Fibroblast of skin of right quadriceps (primary cell): ENCODE measurements at places on chromosomes 6 and 20.

- DNase-seq, result peak; percentile 64
Measured at GRCh38 chr6:78243519-78243918, 590.7 kb downstream of the MEI4 start.

DNA sequence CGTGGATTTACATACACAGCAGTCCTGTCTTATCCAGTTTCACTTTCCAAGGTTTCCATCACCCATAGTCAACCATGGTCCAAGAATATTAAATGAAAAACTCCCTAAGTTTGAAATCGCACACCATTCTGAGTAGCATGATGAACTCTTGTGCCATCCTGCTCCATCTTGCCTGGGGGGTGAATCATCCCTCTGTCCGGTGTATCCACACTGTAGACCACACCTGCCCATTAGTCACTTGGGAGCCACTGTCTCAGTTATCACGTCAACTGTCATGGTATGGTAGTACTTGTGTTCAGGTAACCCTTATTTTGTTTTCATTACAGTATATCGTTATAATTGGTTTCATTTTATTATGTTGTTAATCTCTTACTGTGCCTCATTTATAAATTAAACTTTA is 38.5 kb downstream of the PTGIS start:
- DNase-seq, result no peak

DNA sequence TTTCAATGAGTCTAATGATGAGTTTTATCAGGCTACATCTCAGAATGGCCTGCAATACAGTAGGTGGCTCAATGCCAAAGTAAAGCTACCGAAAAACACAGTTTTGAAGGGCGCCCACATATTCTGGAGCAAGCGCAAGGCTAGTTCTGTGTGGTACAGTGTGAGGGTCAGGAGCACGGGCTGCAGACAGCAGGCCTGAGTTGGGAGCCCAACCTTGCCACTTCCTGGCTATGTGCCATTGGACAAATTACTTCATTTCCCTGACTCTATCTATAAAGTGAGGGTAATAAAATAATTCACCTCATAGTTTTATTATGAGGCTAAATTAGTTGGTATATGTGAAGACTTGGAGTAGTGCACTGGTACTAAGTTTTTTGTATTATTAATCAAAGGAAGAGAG is 150.7 kb downstream of the OPN5 start:
- no peak for DNase-seq

DNA sequence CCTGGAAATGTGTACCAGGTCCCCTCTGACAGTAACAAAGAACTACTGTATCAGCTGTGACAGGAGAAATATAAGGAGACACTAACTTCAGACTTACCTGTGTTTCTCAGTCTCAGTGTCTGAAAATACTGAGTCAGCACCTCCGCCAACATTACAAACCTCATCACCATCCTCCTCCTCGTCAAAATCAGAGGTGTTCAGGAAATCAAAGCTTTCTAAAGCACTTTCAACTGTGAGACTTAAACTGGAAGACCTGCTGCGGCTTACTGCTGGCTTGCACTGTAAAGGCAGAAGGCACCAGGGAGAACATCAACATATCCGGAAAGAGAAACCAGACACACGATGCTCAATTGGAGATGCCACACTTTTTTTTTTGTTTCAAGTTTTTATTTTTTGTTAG is 40.3 kb upstream of the ARMH2 start:
- no peak for DNase-seq

DNA sequence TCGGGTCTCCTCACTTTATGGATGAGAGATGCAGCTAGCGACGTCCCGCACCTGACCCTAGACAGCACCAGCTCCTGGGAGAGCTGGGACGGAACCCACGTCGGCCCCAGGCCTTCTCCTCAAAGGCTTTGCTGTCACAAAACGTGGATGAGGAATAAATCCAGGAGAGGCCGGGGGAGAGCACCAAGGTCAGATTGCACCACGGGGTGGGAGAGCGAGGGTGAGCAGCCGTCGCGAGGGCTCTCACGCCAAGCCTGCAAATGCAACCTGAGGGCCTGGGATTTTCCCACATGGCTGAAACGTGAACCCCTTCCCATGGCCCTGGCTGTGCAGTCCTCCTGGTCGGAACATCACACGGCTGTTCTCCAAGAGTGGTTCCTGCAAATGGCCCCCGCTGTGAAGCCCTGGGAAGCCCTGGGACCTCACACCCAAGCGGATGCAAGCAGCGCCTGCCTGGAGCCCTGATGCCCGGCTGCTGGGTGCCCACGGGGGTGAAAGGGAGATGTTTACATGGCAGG is 45.3 kb downstream of the DLL1 start:
- no peak for DNase-seq

GRCh38 chr20:10129749-10130148 is 88.9 kb upstream of the SNAP25 start:
- DNase-seq, result no peak

DNA sequence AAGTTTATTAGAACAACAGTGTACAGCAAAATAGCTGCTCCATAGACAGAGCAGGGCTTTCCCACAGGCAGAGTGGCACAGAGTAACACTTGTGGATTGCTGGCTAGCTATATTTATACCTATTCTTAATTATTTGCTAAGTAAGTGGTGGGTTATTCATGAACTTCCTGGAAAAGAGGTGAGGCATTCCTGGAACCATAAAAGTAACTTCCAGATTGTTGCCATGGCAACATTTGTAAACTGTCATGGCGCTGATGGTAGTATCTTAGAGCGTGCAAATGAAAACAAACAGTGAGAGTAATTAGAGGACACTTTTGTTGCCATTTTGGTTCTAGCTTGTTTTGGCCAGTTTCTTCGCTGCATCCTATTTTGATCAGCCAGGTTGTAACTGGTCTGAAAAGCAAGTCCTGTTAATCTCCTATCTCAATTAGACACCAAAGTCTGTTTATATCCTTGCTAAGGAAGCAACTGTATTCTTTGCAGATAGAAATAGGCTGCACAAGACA is 23.9 kb downstream of the DEFB114 start:
- DNase-seq, result no peak

DNA sequence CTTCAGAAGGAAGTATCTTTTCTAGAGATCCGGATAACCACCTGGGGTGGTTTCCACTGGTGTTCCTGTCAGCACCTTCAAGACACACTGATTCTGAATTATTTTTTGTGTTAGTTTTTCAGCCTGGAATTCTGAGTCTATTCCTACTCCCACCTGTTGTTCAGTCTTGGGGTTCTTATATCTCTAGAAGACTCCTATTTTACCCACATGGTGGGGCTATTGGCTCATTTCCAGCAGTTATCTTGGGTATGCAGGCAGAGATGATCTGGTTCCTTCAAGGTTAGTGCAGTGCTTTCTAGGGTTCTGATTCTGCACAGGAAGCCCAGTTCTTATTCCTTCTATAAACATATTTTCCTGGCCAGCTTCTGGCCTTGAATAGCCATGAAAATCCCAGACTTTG is 175.6 kb upstream of the PDE7B start:
- peak; percentile 64 for DNase-seq

DNA sequence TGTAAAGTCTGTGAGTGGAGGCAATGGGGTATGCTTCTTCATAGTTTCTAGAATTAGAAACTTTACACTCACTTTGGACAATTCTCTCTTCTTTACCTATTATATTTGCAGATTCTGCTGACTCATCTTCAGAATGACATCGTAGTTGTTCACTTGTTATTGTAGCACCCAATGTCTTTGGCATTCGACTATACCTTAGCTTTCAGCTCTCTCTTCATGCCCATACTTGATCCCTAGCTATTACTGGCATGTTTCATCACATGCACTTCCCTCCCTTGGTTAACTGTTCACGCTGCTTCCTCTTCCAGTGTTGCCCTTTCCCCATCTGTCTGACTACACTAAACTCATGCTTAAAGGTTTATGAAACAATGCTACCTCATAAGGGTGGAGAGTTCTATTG is 298.1 kb upstream of the TCF21 start:
- DNase-seq, result peak; percentile 36

- no peak for DNase-seq
Measured at GRCh38 chr6:136952714-136953260, 30.7 kb downstream of the SLC35D3 start.

GRCh38 chr6:50718566-50718965 is 5.2 kb downstream of the TFAP2D start:
- no peak for DNase-seq

GRCh38 chr6:108133594-108134179 is 32.1 kb upstream of the NR2E1 start:
- peak; percentile 78 for DNase-seq

DNA sequence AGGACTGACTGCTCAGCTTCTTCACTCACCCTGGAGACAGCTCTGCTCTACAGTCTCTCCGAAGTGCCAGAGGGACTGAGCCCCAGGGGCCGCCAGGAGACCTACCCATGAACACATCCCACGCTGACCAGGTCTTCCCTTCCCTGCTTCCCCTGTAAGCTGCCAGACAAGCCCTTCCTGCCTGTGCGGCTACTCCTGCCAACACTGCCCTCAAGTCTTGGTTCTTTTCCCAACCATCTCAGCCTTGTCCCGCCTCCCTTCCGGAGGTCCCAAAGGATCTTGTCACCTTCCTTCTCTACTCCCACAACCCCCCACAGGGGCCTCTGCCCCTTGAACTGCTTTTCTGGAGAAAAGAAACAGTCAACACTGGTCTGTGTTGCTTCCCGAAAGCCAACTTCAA is 15.0 kb downstream of the CPNE5 start:
- DNase-seq, result no peak

- no peak for DNase-seq
Measured at GRCh38 chr20:62409931-62410745, 3.1 kb upstream of the CABLES2 start.

DNA sequence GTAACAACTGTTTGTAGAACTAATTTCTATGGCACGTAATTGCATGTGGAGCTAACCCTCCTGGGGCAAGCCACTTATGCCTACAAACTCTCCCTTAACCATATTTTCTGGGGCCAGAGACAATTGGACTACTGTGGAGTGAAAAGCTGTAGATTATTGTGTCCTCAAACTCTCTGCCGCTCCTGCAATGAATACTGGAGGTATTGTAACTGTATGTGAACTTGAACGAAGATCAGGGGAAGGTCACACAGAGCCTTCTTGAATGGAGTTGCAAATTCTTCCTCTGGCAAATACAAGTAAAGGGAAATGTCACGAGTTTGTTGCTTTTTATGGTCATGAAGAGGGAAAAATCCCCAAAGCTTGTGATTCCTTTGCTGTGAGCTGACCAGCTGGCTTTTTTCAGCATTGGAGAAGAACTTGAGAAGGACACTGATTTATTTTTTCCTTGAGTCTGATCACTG is 18.2 kb downstream of the AKAP12 start:
- DNase-seq, result no peak

- DNase-seq, result peak; percentile 96
Measured at GRCh38 chr6:142014515-142014914, 118.2 kb upstream of the GJE1 start.

DNA sequence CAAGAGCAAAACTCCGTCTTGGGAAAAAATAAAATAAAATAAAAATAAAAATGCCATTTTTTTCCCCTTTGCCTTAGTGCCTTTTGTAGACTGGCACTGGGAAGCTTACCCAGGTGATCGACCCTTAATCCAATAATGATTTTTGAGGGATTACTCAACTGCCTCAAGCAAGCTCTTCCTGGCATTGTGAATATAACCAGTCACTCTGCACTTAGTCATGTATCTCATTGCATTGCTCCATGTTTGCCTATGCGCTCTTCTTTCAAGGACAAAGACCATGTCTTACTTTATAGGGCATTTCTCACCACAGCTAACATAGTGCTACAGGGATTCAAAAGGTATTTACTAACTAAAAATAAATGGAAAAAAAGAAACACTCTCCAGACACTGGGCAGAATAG is 13.0 kb downstream of the GFOD1 start:
- no peak for DNase-seq

- no peak for DNase-seq
Measured at GRCh38 chr20:49483018-49483695, 689 bp upstream of the KCNB1 start.

- DNase-seq, result no peak
Measured at GRCh38 chr20:60934724-60935123, 317.3 kb upstream of the CDH4 start.

DNA sequence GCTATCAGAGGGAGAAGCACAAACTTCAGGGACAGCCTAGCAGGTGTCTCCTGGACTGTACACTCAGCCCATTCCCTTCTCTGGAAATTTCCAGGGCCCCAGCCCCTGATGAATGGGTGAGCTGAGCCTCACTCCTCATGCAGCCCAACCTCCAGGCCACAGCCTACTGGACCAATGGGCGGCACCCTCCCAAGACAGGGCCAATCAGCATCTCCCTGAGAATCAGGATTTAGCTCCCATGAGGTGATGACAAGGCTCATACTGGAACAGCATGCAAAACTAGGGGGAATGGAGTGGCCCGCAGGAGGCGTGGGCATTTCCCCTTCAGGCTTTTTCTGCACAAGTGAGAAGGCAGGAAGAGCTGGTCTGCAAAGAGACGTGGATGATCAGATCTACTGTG is 29.0 kb downstream of the NFATC2 start:
- DNase-seq, result no peak

- no peak for DNase-seq
Measured at GRCh38 chr20:51380401-51381385, 161.8 kb downstream of the NFATC2 start.

- no peak for DNase-seq
Measured at GRCh38 chr6:70376628-70377027, 36.7 kb upstream of the FAM135A start.

DNA sequence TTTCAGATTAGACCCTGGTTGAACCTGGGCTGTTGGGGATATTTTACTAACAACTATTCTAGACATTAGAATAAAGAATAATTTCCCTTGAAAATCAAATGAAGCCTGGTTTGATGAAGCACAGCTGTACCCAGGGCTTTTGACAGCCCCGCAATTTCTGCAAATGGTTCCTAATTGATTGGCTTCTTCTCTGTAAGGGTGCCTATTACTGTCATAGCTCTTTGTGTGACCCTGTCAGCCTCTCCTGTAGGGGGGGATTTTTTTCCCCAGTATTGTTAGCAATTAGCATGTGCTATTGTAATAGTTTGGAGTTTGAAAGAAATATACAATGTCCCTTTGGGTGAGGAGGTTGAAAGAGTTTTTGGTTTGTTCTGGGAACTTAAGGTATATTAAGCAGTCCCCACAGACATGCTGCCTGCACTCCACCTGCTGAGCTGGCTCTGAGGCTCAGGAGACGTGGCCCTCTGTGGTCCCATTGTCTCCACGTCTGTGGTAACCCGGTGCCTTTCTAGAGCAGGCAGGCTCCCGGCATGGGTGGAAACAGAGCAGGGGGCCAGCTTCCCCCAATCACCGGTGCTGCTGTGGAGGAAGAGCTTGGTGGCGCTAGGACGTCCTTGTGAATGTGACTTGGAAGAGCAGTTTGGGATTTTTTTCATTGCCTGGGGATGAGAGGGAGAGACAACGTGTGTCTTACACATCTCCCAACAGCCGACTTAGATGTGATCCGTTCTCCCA is 47.3 kb upstream of the CLDN20 start:
- no peak for DNase-seq
